Bronchus fibroblast of lung (primary cell): ENCODE measurements at places on chromosomes 13 and 19. TPM values are rescaled to one million over a fixed set of nuclear protein-coding genes. Genes with fewer than 3 reads are reported as not detected.

RABAC1 gene
- 280 and 302 TPM in 2 replicates for total RNA-seq

PSG4 gene
- total RNA-seq = not detected in 2 replicates

KLF12 gene
- 5.2 and 6.7 TPM in 2 replicates for total RNA-seq

FFAR1 gene
- not detected in 2 replicates for total RNA-seq

CFAP97D2 gene
- not detected in 2 replicates for total RNA-seq

LILRA6 gene
- total RNA-seq = not detected in 2 replicates

ZNF540 gene
- total RNA-seq = 0.30 and 0.50 TPM in 2 replicates

ZNF541 gene
- total RNA-seq = 0.15 TPM in 1 of 2 replicates, not detected in the other

DENND1C gene
- total RNA-seq = not detected in 2 replicates
